ENCODE measurements at places on chromosomes 7 and 10.

- no peak for DNase-seq
Observed at GRCh38 chr10:62580396-62580795, 206.2 kb downstream of the ZNF365 start.

DNA sequence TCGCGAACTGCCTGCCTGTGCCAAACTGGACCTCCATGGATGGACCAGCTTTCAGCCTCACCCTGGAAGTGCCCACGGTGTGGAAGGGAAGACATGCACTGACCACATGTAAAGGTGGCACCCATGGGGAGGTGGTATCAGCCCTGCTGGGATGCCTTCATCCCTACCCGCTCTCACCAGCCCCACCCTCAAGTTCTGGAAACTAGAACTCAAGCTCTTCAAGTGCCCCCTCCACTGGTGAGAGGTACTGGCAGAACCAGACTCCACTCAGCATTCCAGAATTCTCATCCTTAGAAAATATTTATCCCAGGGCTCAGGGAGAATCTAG, 5.9 kb downstream of the ZNF488 start:
- no peak for DNase-seq

- DNase-seq: no peak
Observed at GRCh38 chr7:106836816-106837215, 28.3 kb upstream of the PIK3CG start.

GRCh38 chr10:125146791-125147579, 13.4 kb downstream of the CTBP2 start:
- peak; percentile 48 for DNase-seq

DNA sequence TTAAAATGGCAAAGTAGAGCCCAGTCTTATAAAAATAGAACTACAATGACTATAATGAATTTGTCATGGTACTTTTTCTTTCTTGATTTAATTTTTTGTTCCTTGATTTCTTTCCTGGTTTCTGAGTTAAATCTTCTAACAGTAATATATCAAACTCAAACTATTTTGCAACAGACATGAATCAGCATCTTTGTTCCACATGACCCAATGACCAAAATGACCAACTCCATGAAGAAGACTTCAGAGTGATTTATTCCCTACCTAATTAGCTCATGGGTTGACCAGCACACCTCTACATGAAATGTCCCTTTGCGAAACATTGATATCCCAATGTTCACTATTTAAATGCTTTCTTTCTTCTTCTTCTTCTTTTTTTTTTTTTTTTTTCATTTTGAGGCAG, 30.9 kb downstream of the NMT2 start:
- no peak for DNase-seq

DNA sequence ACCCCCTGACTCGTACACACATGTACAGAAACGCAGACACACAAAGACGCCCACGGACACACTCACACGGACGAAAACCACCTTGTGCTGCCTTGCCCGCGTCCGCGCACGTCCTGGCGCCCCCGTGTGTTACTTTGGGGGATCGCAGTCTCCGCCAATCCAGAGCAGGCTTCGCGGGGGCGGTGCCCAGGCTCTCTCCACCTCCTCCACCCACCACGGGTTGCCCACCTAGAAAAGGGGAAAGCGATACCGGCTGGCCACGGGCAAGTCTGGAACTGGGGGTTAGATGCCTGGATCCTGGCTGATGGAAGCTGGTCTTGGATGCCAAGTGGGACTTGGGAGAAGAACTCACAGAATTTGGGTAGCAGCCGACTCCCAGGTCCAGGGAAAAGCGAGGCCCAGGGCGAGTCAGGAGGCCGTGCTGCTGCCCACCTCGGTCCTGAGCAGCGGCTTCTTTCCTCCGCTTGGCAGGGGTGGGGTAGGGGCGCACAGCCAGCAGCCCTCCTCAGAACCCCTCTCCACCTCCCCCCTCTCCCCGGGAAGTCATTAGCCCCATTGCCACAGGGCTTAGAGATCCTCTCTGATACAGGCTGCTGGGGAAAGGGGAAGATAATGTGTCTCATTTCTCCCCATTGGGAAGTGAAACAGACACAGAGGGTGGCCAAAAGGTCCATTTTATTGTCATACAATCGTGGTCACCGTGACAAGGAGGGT, 4.6 kb upstream of the VGF start:
- peak; percentile 79 for DNase-seq

GRCh38 chr10:114711869-114712250, 53.8 kb upstream of the ABLIM1 start:
- DNase-seq: no peak

DNA sequence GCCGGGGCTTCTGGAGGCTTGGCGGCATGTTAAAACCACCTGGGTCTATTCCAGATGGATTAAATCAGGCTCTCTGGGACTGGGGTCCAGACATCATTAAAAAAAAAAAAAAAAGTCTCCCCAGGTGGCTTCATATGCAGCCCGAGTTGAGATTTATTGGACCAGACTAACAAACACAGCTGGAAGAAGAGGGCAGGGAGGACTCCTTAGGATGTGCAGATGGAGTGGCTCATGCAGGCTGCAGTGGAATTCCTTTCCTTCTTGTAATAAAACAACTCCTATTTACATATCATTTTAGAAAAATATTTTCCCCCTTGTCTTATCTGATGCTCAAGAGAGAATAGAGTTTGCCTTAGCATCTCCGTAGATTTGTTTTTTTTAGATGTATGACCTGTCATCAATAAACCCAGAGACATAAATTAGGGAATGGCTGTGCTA, 238.1 kb downstream of the CAMK1D start:
- no peak for DNase-seq

GRCh38 chr10:66772548-66773471, 153.0 kb upstream of the LRRTM3 start:
- DNase-seq: no peak

- peak; percentile 98 for DNase-seq
Observed at GRCh38 chr10:50550291-50550839, 73.4 kb downstream of the SGMS1 start.

DNA sequence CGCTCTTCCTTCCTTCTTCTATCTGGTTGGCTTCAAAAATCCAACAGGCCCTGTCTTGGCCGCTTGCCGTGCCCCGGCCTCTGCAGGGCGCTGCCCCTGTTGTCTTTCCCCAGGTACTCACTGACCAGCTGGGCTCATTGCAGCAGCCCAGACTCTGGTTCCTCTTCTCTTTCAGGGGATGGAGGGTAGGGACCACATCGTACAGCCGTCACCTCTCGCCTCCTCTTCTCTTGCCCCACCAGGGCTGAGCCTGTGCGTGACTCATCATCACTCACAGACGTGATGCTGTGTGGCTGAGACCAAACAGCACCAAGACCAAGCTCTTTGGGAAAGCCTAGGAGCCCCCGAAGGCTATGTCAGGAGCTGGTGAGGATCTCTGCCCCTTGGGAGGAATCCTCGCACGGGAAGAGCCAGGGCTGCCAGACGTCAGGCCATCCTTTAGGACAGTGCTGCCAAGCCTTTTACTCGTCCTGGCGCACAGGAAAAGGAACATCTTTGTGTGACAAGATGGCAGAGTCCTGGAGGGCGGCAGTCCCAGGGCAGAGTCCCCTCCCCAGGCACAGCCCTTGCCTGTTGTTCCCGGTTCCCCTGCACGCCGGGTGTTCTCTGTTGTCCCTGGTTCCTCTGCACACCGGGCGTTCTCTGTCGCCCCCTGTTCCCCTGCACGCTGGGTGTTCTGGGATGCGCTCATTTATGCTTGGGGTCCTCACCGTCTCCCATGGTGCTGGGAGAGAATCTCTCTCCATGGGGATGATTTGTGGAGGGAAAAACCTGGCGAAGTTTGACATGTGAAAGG, 188.5 kb upstream of the SHH start:
- DNase-seq: no peak

- peak; percentile 83 for DNase-seq
Observed at GRCh38 chr10:12945690-12946359, 55.7 kb downstream of the CCDC3 start.

DNA sequence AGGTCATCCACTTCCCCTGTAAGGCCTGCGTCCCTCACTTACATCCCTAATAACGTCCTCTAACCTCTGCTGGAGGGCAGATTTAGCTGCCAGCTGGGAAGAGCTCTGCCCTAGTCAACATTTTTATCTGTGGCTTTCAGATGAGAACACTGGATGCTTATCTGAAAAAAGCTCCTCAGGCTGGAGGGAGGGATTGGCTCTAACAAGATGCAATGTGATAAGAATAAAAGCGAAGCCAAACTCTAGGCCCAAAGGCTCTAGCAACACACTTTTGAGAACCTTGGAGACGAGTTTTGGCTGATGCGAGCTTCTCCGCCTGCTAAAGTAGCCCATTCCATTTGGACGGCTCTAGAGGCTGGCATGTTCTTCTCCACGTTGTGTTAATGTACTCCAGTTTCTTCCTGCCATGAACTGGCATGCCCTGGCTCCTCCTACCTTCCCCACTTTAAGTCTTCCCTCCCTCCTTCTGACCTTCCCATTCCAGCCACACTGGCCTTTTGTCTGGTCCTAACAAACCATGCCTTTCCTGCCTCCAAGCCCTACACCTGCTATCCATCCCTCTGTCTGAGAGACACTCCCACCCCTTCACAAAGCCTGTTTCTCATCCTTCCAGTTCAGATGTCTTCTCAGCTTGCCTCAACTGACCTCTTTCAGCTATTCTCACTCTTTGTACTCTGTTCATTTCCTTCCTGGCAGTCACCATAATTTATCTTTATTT, 62.5 kb upstream of the ATRNL1 start:
- peak; percentile 55 for DNase-seq

DNA sequence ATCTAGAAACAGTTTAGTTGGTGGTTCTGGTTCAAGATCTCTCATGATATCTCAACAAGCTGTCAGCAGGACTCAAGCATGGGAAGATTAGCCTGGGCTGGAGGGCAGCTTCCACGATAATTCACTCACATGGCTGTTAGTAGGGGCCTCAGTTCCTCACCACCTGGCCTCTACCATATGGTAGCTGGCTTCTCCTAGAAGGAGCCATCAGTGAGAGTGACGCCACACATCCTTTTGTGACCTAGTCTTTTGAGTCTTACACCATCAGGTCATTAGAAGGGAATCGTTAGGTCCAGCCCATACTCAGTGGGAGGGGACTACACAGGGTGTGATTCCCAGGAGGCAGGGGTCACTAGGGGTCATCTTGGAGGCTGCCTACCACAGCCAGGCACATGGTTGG, 239.3 kb upstream of the PLPP4 start:
- no peak for DNase-seq

- no peak for DNase-seq
Observed at GRCh38 chr10:35017608-35018007, 72.5 kb downstream of the CUL2 start.

DNA sequence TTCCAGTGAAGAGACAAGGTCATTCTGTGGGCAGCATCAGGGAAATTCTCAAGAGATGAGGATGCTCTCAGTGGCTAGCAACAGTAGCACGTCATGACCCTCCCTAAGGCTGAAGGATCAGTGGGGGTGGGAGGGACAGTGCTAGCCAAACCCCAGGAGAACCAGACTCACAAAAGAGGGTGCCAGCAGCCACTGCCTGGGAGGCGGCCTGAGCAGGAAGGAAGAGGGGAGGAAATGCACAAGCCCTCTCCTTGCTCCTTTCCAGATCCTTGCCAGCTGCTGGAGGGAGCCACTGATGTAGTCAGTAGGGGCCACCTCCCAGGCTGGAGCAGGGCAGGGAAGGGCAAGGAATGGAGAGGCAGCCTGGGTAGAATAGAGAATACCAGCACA, 302.7 kb downstream of the RPS24 start:
- no peak for DNase-seq

- peak; percentile 86 for DNase-seq
Observed at GRCh38 chr7:92633211-92633906, 43.2 kb upstream of the FAM133B start.

DNA sequence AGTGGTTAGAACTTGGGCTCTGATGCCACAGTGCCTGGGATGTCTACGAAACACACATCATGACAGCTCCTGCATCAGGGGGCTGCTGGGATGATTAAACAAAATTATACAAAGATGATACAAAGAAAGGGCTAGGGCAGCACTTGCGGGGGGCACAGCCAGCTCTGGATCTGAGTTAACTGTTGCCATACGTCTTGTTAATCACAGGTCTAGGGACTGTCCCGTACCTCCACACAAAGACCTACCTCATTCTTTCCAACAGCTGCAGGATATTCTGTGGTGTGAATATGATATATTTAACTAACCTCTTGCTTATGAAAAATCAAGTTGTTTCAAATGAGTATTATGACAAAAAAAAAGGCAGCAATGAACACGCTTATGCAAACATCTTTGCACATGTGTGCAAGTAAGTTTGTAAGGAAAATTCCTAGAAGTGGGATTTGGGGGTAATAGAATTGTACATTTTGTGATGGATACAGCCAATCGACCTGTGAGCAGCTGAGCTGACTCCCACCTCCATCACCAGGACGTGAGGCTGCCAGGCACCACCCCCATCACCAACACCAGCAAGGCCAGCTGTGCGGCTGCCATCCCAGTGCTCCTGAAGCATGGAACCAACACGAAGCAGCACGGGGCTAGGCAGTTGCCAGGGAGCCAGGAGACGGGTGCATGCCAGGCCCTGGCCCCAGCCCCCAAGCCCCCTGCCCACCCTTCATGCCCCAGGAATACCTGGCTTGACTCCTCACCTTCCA, 23.5 kb downstream of the PTPRN2 start:
- DNase-seq: no peak

GRCh38 chr10:132723330-132723970, 62.5 kb downstream of the NKX6-2 start:
- no peak for DNase-seq

GRCh38 chr10:3014968-3015367, 52.4 kb upstream of the PFKP start:
- no peak for DNase-seq

DNA sequence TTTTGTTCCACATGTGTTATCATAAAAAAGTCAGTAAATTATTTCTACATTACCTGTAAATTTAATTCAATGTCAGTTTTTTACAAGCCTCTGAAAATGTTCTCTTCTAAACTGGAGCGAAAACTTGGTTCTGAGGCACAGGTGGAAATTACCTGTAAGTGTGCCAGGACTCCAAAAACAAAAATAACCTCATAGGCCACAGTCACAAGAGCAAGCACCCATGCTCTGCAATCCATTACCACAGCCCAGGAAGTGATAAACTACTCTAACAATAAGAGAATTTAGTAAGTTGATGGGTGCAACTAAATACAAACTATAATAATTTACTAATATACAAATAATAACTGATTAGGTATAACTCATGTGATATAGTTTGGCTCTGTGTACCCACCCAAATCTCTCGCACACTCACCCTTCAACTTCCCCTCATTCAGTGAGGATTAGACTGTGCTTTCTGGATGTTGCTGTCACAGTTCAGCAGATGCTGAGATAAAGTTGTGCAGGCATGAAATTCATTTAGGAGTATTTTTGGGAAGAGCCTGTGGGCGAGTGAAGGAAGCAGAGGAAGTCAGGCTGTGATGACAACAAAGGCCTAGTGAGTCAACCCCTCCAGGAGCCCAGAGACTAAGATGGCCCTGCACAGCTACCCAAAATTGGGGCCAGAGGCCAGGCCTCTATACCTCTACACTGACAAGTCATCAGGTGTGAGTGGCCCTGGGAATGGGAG, 16.3 kb upstream of the GIMAP6 start:
- no peak for DNase-seq

Measured in hematopoietic multipotent progenitor cell treated with erythropoietin and hydrocortisone succinate and interleukin-3 and kit ligand, for 6 days (in vitro differentiated cells).